ENCODE measurements at places on chromosomes 12 and 14.
A peak's percentile ranks its signal among the peaks of the same experiment; 100 is the strongest.

DNA sequence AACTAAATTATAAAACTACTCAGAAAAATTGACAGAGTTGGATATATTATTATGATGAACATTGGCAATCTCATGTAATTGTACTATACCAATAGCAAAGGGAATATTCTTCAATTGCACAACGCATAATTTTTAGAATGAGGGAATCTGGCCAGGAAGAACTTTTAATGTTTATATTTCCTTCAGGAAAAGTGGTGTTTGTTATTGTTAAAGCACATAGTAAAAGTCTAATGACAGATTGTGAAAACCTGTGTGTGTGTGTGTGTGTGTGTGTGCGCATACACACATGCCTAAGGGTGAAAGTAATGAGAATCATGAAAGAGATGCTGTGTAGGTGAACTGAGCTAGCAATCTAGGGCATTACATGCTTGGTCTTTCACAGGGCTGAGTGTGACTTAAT lies 877.7 kb downstream of the SLC6A15 start:
- peaks cover 3% of the 10 kb centered on the region for H3K36me3 ChIP-seq
- H3K27me3 ChIP-seq: no peaks in the 10 kb centered on the region
- H3K4me1 ChIP-seq: no peaks in the 10 kb centered on the region
- no peak overlapping the region for H3K4me3 ChIP-seq
- DNase-seq: no peak

DNA sequence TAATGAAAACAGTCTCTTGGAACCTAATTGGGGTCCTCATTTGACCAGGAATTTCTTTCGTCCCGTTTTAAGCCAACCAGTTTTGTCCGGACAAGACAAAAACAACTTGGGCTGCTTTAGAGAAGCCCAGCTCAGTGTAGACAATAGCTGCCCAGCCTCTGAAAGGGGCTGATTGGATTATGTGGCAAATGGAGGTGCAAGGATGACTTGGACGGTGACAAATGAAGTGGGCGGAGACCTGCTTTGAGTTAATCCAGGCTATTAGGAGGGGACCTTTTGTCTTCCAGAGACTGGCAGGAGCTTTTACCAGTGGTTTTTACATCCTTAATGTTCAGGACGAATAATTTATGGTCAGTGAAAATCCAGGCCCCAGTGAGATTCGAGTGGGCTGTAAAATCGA lies 4.8 kb downstream of the MEG3 start:
- H3K4me1 ChIP-seq: peaks cover 5% of the 10 kb centered on the region
- H3K27ac ChIP-seq: no peak overlapping the region
- DNase-seq: no peak

DNA sequence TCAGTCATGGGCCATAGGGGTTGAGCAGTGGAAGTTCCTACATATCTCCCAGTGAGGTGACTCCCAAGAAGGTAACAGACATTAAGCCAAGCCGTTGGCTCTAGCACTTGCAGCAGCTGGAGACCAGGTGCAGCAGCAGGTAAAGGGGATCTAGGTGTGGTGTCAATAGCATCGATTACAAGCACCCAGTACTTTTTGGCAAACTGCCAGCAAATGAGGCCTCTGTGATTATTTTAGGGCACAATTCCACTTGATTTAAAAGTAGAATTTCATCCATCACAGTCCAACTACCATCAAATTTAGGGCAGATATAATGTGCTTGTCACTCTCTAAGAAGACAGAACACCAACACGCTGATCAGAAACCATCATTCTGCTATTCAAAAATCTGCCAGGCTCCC lies 224.1 kb upstream of the EGLN3 start:
- H3K4me3 ChIP-seq: no peak overlapping the region
- no peak overlapping the region for H3K27ac ChIP-seq
- no peak for DNase-seq
- H3K36me3 ChIP-seq: no peaks in the 10 kb centered on the region
- no peaks in the 10 kb centered on the region for H3K27me3 ChIP-seq

GRCh38 chr12:3493043-3493858 lies 2.2 kb downstream of the PRMT8 start:
- peaks cover 55% of the 10 kb centered on the region for H3K27me3 ChIP-seq
- peaks cover 2% of the 10 kb centered on the region for H3K4me1 ChIP-seq
- no peaks in the 10 kb centered on the region for H3K36me3 ChIP-seq
- H3K4me3 ChIP-seq: peak overlapping the region; percentile 57

GRCh38 chr14:54123841-54124240 lies 167.2 kb upstream of the BMP4 start:
- no peak overlapping the region for H3K27ac ChIP-seq
- no peak overlapping the region for H3K4me3 ChIP-seq
- no peak for DNase-seq
- H3K27me3 ChIP-seq: no peaks in the 10 kb centered on the region

Data from H9 (cell line).